ENCODE measurements at places on chromosomes 1 and 21.
A peak's percentile ranks its signal among the peaks of the same experiment; 100 is the strongest.

DNA sequence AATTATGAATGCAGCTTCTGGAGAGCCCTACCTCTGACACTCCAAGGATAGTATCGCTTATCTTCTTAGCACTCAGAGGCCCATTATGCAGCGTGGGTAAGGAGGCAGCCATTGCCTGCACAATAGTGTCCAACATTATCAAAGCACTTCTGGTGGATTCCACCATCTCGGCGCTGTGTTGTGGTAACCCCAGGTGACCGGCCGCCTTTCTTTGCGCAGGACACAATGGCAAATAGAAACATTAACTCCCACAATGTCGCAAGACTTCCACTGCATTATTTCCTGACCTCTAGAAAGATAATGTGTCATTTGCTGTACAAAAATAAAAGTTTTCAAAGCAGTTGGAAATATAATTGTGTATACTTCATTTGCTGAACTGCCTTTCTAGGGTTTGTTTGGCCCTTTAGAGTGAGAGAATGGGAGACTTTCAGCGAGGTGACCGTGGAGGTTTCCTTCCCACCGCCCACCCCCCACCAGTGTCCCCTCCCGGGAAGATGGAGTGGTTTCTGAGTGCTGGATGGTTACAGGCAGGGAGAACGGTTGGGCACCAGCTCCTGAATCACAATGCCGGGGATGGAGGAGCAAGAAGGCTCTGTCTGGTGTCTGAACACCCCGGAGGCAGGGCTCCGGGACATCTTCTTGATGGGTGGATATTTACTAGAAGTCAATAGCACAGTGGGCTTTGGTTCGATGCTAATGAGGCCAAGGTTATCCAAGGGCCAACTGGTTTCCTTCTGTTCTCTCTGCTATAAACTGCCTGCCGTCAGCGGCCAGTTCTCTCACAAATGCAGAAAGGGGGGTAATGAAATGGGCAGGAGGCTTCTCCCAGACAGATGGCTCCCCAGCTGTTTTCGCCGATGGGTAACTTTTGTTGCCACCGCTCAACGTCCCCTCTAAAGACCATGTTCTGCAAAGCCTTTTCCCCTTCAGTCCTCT, 215.4 kb upstream of the PROX1 start:
- DNase-seq = peak; percentile 44

DNA sequence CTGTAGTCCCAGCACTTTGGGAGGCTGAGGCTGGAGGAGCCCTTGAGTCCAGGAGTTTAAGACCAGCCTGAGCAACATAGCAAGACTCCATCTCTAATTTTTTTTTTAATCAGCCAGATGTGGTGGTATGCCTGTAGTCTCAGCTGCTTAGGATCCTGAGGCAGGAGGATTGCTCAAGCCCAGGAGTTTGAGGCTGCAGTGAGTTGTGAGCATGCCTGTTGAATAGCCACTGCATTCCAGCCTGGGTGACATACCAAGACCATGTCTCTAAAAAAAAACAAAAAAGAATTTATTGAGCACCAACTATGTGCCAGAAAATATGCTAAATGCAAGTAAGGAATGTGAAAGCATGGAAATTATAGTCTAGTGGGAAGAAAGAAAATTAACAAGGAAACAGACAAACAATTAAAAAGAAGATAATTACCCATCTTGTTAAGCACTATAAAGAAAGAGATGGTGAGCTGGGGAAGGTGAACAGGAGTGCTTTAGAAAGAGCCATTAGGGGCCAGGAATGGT, 104.0 kb upstream of the ZNF678 start:
- DNase-seq = no peak

- DNase-seq = no peak
These were observed 28.0 kb downstream of the RRP1 start for GRCh38 chr21:43817157-43818086.

DNA sequence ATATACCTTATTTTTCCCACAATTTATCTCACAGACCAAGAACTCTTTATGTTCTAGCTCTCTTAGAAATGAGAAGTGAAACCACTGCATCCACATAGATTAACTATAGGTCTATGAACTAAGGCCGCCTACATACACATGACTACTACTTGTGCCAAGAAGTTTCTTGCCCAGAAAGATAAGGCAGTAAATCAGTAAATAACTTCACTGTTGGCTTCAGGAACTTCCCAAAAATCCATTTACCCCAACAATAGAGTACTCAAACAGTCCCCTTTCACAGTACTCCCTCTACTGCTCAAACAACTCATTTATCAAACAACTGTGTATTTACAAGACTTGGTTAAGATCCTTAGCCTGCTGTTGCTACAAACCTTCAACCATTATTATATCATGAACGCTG, 96.5 kb downstream of the NME7 start:
- DNase-seq = no peak

DNA sequence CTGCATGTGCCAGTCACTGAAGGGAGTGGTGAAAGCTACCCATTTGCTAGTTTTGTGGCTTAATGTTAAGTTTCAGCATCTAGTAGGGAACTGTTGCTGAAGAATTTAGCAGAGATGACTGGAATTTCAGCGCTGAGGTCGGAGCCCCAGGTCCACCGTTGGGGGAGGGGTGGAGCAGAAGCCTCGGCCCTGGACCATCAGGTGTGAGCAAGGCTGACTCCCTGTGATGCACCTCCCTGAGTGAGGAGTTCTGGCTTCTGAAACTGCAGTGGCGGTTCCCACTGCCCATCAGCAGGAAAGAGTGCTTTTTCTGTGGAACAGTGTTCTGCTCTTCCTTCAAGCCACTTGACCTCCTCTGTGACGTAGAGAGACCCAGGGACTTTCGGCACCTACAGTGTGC, 1.3 kb downstream of the NOS1AP start:
- peak; percentile 52 for DNase-seq

- DNase-seq = peak; percentile 90
These were observed 32.9 kb downstream of the KIAA1614 start for GRCh38 chr1:180945551-180945950.

DNA sequence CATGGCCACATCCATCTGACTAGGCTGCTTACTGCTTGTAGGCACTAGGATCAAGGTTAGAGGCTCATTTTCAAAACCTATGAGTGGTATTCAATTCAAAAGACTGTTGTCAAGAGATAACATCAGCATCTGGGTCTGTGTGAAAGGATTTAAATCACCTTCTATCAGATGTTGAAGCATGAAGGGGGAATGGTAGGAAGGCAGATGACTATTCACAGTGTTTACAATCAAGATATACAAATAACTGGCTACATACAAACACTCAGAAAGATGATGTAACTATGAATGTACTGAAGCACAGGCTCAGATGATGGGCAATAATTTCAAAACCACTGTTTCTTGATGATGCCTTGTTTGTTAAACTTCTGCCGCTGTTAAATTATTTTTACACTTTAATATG, 249.2 kb downstream of the SLC45A1 start:
- no peak for DNase-seq

DNA sequence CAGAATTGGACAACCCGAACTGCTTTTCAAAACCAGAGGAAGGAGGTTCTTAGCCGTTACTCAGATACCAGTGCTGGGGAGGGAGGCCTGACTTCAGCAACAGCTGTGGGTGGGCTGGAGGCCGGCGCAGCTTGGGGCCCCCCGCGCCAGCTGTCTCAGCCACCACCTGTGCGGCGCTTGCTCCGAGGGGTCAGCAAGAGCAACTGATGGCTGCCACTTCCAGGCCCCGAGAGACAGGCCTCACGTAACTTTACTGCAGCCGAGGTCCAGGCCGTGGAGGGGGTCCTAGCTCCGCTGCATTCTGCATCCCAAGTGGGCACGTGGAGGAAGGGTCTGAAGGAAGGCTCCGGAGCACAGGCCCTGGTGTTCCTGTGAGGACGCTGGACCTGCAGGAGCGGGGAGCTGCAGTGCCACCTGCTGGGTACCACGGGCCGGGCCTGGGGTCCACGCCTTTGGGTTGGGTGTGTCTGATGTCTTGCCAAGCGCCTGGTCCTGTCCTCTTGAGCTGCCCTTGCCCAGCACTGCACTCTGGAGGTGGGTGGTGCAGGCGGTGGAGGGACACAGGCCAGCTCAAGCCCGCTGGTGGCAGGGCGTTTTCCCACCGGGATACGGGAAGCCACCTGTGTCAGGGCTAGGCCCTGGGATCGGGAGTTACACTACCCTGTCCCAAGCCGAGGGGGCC, 9.8 kb downstream of the THAP3 start:
- peak; percentile 61 for DNase-seq

DNA sequence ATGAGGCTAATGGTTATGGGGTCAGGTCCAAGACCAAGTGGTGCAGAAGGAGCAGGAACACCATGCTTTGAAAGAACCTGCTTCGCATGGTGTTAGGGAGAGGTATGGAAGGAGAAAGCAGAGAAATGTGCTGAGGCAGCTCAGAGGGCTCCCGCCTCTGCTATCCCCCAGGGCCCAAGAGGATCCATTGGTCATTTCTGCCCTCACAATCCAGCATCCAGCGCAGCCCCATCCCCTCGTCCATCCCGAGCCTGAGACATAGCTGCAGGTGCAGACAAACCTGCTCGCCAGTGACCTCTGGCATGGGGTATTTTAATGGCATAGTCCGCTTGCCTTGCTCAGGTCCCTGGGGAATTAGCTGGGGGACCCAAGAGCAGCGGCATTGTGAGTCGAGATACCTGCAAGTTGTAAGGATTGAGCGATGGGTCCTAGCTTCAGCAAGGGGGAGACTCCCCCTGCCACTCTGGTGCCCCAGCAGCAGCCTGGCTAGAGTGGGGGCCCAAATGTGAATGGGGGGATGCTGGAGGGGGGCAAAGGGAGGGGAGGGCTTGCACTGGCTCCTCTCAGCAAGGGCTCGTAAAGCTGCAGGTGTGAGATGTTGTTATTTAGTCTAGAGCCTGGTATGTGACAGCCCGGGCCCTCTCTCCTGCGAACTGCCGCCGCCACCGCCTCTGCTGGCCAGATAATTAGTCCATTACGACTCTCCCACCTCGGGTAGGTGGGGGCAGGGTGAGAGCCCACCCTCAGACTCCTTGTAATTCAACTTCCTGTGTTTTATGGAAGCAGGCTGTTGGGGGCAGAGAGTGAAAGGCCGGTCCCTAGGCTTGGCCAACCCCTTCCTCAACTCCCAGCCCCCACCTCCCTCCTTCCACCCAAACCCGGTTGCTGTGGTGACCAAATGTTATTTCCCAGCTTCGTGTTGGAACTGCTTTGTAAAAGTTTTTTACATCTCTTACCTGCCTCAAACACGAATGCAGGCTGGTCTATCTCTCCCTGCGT, 118.8 kb downstream of the RNF220 start:
- DNase-seq = peak; percentile 85

GRCh38 chr1:2237773-2238172, 9.7 kb downstream of the SKI start:
- DNase-seq = no peak

DNA sequence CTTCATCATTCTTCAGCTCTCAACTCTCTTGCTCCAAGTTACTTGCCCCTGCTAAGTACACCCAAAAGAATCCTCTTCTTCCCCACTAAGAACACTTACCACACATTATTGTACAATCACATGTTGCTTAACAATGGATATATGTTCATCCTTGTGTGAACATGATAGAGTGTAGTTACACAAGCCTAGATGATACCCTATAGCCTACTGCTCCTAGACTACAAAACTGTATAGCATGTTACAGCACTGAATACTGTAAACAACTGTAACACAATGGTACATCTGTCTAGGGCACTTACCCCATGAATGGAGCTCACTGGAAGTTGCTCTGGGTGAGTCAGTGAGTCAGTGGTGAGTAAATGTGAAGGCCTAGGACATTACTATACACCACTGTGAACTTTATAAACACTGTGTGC, 77.4 kb downstream of the RERE start:
- no peak for DNase-seq

GRCh38 chr1:152996633-152997400, 4.7 kb upstream of the SPRR3 start:
- DNase-seq = no peak

DNA sequence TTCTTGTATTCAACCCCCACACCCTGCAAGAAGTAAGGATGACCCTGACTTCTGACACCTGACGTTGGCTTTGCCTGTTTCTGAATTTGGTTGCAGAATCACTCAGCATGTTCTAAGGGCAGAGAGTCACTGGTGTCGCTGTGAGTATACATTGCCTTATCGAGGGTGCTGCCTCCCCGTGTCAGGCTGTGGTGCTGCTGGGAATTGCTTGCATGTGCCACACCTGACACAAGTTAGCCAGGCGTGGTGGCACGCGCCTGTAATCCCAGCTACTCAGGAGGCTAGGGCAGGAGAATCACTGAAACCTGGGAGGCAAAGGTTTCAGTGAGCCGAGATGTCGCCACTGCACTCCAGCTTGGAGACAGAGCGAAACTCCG, 45.9 kb downstream of the WDR4 start:
- peak; percentile 54 for DNase-seq

- DNase-seq = no peak
These were observed 32.2 kb upstream of the TNFSF18 start for GRCh38 chr1:173082913-173083312.

DNA sequence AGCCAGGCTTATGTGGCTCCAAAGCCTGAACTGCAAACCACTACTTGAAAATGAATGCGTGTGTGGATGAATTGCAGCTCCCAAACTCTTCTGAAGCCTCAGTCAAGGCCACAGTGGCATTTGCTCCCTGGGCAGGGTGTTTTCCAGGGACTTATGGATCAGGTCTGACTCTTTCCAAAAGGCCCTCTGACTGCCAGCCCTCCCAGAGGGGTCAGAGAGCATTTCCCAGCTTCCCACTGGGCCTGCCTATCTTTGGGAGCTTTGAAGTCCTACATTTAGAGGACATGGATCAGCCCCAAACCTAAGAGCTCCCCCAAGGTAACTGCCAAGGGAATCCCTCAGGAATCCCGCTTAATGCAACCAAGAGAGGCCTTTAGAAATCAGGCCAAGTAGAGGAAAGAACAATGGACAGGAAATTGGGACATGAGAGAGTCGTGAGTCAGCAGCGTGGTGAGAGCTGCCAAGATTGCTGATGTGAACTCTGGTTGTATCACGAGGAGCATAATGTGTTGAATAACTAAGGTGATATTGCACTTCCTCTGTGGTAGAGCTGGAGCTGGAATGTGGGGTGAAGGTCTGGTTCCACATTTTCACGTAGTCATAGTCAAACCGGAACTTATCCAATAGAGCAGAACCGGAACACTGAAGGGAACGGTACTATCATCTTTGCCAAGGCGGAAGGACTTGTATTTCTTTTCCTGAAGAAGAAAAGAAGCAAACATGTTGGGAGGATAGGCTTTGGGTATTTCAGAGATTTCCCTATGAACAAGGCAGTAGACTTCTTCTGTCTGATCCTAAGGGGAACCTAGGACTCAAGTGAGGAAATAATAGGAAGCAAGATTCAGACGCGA, 99.4 kb upstream of the JUN start:
- DNase-seq = no peak

DNA sequence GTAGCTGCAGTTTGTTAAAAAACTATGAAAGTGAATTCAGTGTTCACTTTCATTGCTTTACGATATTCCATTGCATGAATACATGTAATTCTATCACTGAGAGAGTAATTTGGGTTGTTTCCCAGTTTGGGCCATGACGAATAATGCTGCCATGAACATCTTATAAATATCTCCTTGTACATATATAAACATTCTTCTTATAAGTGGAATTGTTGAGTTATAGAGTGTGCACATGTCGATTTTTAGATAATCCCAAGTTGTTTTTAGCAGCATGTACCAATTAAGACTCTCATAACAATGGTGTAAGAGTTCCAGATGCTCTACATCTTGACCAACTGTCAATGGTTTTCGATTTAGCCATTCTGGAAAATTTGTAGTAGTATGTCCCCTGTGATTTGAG, 40.9 kb downstream of the ALG6 start:
- DNase-seq = no peak

GRCh38 chr1:157856538-157856937, 14.9 kb upstream of the CD5L start:
- DNase-seq = no peak

GRCh38 chr1:12604114-12604874, 13.7 kb downstream of the DHRS3 start:
- peak; percentile 78 for DNase-seq

Data from ELF-1 (cell line).